ENCODE measurements at places on chromosomes 1 and 21.

GRCh38 chr1:27994060-27994459 is 34.3 kb downstream of the XKR8 start:
- no peak for DNase-seq

GRCh38 chr1:203743091-203743571 is 21.9 kb upstream of the LAX1 start:
- no peak for DNase-seq

GRCh38 chr1:19365721-19366120 is 53.6 kb downstream of the SLC66A1 start:
- DNase-seq = no peak

GRCh38 chr1:245790441-245790840 is 635.7 kb downstream of the KIF26B start:
- no peak for DNase-seq

DNA sequence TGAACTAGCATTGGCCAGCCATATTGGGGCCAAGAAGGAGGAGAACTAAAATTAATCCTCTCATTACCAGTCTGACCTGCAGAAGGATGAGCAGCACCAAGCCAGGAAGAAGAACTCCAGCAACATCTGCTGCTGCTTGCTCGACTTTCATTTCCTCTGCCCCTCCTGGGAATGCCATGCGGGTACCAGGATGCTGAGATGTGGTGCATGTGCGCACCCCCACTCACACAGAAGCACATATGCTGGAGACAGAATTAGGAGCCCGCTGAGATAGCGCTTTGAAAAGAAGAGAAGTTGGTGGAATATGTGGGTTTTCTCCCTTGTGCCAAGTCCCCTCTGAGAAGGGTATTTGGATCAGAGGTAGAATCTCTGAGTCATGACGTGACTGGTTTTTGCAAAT is 70.4 kb downstream of the PLXNA2 start:
- no peak for DNase-seq
